ENCODE measurements at places on chromosomes 1 and 21. TPM values are rescaled to one million over a fixed set of nuclear protein-coding genes. Genes with fewer than 3 reads are reported as not detected.

Gene UBL4B
- not detected for total RNA-seq

Gene FCRL2
- total RNA-seq, result not detected

Gene KRTAP12-2
- not detected for total RNA-seq

Gene FLG2
- not detected for total RNA-seq

Gene COL16A1
- 5.3 TPM for total RNA-seq

Gene LEFTY2
- 0.26 TPM for total RNA-seq

DNA sequence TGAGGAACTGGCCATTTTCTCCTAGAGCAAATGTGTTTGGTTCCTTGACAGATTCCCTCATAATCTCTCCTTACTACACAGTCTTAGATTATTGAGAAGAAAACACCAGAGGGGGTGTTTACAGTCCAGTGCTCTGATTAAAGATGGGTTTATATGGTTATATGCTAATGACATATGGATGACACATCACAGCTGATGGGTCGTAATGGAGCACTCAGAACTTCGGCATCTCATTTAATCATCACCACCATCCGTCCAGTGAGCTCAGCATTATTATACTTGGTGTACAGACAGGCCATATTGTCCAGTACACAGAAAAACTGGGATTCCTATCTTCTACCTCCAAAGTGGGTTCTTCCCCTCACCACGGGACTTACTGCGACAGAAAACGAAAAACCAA lies 22.3 kb upstream of the NR5A2 start:
- DNase-seq, result no peak

- DNase-seq, result no peak
Measured at GRCh38 chr1:223143537-223144248, 645 bp upstream of the TLR5 start.

DNA sequence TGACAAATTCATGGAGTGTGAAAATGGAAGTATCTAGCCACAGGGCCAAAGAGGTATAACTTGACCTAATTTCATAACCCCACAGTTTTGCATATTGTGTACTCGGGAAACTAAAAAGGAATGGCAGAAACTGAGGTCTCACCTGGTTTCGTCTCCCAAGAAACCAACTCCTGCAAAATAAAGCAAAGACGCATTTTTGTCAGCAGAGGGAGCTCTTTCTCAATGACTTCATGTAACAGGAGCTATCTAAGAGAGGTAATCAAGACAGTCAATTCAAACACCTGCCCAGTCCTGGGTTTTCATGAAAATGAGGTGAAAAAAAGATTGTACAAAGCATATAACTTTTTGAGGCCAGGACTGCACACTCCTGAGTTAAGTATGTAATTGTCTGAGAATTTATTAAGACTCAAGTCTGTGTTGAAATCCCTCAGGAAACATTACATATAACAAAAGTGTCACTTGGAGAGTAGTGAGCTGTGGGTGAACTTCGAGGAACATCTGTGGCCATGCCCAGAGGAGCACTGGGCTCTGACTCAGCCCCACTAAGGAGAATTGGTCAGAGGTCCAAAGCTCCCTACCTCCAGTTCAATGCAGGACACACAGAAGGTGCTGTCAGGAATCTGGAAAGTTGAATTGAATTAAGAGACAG lies 17.6 kb downstream of the FCRL4 start:
- peak; percentile 41 for DNase-seq

- peak; percentile 33 for DNase-seq
Measured at GRCh38 chr1:7827126-7827955, 25.5 kb downstream of the UTS2 start.

DNA sequence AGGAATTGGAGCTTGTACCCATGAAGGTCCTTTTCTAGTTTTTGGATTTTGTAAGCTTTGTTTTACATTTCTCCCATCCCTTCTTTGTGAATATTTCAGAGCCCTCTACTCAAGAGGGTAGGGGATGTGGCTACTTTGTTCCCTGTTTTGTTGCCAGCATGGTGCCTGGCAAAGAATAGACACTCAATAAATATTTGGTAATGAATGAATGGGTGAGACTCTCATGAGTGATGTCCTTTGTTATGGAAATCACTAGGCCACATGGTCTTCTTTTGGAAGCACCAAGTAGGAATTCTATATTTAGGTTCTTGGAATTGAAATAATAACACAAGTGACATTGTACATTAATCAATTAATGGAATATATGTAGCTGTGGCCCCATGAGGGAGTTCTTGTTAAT lies 26.8 kb upstream of the ATP5PO start:
- no peak for DNase-seq

DNA sequence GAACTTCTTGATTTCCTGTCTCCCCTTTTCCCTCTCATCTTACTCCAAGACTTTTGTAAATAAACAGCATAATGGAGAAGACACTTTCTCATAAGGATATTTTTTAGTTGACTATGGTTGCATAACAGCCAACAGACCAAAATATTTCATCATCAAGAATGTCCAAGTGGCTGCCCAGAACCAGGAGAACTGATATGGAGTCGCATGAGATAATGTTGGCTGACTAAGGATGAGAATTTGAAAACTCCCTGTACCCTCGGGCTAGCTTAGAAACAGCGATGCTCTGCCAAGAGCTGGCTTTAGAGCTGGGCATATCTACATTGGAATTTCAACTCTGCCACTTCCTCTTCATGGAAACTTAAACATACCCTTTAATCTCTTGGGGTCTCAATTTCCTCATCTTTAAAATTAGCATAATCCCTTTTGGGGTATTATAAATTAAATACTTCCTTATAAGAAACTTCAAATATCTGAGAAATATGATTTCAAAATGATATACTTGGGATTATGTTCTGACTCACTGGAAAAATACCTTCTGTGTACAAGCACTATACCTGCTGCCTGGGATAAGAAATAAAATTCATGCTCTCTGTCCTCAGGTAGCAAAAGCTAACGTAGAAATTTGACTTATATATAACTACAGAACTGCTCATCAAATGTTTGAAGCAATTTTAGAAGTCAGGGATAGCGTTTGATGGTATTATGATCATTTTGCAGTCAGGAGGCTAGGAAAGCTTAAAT lies 777.3 kb downstream of the LTN1 start:
- DNase-seq, result no peak

DNA sequence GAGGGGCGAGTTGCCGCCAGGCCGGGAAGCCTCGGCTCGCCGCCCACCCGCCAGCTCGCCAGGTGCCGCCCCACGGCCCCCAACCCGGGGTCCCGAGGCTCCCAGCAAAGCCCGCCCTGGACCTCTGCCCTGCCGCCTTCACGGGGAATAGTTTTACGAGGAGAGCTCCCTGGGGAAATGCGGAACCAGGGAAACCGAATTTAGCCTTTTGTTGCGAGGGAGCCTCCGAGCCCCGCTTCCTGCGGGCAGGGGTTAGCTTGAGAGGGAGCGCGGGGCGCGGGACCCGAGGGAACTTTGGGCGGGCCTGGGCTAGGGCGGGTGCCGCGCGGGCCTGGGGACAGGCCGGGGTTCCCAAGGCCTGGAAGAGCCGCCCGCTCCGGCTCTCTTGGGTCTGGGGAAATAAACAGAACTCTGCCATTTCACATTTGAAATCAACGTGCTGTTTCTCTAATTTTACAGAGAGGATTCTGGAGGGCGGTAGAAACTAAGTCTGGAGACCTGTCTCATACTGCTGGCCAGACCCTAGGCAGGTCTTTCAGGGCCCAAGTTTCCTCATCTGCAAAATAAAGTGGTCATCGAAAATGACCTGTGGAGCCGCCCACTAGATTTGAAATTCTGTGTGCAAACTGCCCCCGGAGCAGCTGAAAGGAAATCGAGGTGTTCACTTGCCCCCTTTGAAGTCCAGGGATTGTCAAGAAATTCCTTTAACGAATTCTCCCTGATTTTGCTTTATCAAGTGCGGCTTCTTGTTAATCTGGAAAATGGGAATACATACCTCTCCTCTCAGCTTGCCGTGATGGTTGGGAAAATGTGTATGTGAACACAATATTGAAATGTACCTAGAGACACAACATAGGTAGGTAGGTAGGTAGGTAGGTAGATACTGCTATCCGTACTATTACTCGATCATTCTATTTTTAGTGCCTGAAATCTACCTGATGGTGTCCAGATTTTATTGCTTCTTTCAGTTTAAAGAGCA lies 749 bp upstream of the GLUL start:
- DNase-seq, result no peak

GRCh38 chr1:229027158-229027557 lies 243.8 kb upstream of the RAB4A start:
- DNase-seq, result no peak

DNA sequence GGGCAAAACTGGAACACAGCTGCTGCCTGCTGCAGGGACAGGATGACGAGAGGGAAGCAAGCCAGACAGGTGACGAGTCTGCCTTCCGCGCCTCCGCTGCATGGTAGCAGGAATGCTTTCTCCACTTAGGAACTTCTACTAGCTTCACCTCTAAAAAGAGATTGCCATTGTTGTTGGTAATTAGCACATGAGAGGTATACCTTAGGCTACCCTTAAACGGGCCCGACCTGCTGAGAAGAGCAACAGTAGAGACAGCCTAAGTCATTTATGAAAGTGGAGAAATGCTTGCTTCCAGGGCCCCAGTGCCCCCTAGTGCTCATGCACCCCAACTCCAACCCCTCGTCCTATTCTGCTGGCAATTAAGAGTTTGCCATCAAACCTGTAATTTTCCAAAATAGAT lies 96.9 kb upstream of the AKT3 start:
- DNase-seq, result peak; percentile 53
